AG08396 (cell line): ENCODE measurements at places on chromosomes 16 and 17.

DNA sequence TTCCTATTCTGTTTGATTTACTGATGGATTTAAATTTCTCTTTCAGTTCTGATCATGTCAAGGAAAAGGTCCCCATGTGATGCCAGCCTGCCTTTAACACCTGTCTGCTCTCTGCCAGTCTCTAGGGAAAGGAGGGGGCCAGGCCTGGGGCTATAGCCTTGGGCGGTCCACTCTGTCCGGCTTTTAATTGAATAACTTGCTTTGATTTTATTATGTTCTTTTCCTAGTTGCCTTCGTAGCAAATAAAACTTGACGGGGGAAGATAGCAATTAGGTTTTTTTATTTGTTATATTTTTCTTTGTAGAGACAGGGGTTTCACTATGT lies 47.6 kb downstream of the ABAT start:
- DNase-seq = no peak

- no peak for DNase-seq
Observed at GRCh38 chr17:5128905-5129535, 13.2 kb downstream of the USP6 start.

- no peak for DNase-seq
Observed at GRCh38 chr16:35492225-35492624, 2032.8 kb downstream of the TP53TG3F start.

DNA sequence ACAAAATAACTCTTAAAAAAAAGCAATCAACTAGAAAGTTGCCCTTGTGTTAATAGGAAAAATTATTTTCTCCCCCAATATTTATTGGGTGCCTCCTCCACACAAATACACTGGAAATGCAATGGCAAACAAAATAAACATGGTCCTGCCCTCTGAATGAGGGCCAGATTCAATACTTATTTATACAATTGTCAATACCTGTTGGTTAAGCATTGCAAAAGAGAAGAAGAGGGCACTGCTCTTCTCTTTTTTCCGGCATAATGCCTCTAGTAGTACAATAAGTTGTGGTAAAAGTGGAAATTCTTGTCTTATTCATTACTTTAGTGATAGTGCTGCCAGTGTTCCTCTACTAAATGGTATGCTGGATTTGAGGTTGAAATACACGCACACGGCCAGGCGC lies 22.5 kb upstream of the ALDH3A2 start:
- DNase-seq = no peak

GRCh38 chr17:48546924-48547807 lies 2.3 kb upstream of the HOXB2 start:
- no peak for DNase-seq

DNA sequence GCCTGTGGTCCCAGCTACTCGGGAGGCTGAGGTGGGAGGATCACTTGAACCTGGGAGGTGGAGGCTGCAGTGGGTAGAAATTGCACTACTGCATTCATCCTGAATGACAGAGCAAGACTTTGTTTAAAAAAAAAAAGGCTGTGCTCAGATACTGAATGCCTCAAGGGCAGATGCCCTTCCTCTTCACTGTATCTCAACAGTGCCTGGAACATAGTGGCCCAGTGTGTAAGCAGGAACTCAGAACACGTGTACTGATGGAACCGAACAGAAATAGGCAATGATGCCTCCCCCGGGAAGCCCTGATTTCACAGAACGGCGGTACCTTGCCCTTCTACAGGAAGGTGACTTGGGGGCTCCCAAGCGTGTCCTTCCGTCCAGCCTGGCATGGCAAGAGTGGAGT lies 46.8 kb downstream of the PLXDC1 start:
- no peak for DNase-seq

DNA sequence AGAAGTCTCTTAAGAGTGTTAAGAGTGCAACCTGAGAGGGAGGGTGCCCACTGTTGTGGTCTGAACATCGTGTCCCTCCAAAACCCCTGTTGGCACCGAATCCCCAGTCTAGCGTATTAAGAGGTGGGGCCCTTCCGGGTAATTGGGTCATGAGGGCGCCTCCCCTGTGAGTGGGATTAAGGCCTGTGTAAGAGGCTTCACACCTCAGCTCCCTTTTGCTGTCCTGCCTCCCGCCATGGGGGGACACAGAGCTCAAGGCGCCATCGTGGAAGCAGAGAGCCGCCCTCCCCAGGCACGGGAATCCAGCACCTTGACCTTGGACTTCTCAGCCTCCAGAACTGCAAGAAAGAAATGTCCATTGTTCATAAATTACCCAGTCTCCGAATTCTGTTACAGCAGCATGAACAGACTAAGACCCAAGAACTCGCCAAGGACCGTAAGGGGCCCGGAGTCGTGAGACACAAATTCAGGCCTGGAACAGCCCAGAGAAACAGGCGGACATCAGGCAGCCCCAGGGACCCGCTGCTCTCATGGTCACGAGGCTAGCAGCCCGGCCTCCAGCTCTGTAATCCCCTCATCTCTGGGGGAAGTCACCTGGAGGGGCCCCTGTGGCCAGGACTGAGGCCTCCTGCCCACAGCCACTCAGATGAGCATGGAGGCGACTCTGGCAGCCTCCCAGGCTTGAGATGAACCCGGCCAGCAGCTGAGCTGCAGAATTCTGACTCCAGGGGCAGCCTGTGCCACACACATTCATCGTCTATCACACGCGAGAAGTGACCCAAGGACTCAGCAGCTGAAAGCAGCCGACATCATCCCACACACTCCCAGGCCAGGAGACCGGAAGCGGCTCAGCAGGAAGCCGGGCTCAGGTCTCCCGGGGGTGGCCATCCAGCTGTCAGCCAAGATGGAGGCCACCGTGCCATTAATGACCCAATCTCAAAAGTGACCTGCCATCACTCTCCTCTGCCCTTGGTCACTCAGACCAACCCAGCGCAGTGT lies 12.8 kb upstream of the CHMP6 start:
- DNase-seq = no peak

DNA sequence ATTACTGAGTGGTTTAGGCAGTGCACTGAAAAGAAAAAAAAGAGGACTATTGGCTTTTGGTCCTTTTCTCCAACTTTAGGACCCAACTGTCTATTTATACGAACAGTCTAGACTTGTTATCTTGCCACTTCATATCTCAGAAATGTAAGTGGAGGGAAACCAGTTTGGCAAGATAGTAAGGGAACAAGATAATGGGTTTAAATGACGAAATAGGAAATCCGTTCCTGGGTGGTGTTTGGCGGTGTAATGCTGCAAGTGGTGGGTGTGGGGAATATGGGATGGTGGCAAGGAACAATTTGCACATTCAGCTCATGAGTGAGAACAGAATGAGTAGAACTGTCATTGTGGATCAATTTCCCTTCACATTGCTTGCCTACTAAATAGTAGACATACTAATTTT lies 44.7 kb downstream of the GRB7 start:
- no peak for DNase-seq

- no peak for DNase-seq
Observed at GRCh38 chr17:54063639-54064038, 240.9 kb downstream of the KIF2B start.

- DNase-seq = no peak
Observed at GRCh38 chr17:75406222-75406615, 741 bp upstream of the GRB2 start.
